CD8-positive, alpha-beta T cell (primary cell): ENCODE measurements at places on chromosomes 16 and 17.

DNA sequence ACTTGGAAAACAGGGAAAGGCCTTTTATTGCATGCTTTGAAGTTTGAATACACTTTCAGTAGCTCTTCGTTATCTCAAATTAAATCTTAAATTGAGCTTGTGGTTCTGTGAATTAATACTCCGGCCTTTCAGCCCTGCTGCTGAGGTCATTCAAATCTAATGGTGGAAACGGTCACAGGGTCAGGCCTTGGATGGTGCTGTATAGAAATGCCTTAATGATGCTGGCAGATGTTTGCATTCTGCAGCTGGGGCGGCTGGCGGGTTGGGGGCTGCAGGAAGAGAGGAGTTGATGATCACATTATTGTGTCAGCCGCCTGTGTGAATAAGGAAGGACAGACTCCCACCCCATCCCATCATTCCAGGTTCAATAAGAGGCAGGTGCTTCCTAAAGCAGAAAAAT lies 723.6 kb downstream of the WWOX start:
- no peak for DNase-seq

- no peak for DNase-seq
Observed at GRCh38 chr17:13647543-13648021, 45.9 kb upstream of the HS3ST3A1 start.

- no peak for DNase-seq
Observed at GRCh38 chr17:65074778-65075250, 18.3 kb upstream of the GNA13 start.

GRCh38 chr17:38447502-38448085 lies 19.3 kb downstream of the ARHGAP23 start:
- no peak for DNase-seq

GRCh38 chr16:66266436-66267291 lies 99.8 kb upstream of the CDH5 start:
- DNase-seq: no peak

- peak; percentile 81 for DNase-seq
Observed at GRCh38 chr16:85114909-85115567, 2.8 kb upstream of the CIBAR2 start.

DNA sequence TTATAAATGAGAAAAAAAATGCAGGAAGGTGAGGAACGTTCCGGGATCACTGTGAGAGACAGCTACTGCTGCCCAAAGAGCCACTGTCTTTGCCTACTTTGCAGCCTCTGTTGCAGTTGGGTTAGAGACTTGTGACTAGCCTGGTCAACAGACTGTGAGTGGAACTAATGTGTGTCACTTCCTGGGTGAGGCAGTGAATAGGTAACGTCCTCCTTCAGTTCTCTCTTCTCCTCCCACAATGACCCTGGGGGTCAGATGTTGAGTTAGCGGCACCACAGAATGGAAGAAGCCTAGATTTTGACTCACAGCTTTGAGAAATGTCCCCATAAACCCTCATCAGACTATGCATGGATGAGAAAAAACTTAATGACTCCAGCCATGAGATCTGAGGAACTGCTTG lies 5.2 kb downstream of the C16orf46 start:
- DNase-seq: no peak

GRCh38 chr17:77617516-77617915 lies 341.0 kb upstream of the TNRC6C start:
- no peak for DNase-seq

GRCh38 chr16:12532871-12533610 lies 270.6 kb downstream of the CPPED1 start:
- peak; percentile 63 for DNase-seq

GRCh38 chr16:56860226-56861020 lies 4.6 kb upstream of the SLC12A3 start:
- peak; percentile 73 for DNase-seq

- no peak for DNase-seq
Observed at GRCh38 chr16:3804426-3805016, 76.0 kb downstream of the CREBBP start.
